ENCODE measurements at places on chromosomes 5 and 9. TPM values are rescaled to one million over a fixed set of nuclear protein-coding genes. Genes with fewer than 3 reads are reported as not detected.

DNA sequence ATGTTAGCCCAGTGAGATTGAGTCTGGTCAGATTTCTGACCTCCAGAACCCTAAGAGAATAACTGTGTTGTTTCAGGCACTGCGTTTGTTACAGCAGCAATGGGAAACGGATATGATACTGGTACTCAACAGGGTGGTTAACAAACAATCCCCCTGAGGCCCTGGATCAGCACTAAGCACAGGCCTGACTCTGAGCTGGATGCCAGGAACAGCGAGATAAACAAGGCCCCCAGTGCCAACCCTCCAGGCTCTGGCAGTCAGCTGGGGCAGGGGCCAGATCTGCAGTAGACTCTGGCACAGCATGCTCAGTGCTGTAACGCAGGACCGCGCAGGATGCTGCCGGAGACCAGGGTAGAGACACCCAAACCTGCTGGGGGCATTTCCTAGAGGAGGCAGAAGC lies 22.1 kb downstream of the CPLX2 start:
- DNase-seq, result no peak

The GNA14 gene
- total RNA-seq, result under 0.01 TPM

GRCh38 chr5:33631786-33632185 lies 191.0 kb downstream of the TARS1 start:
- DNase-seq, result peak; percentile 21

DNA sequence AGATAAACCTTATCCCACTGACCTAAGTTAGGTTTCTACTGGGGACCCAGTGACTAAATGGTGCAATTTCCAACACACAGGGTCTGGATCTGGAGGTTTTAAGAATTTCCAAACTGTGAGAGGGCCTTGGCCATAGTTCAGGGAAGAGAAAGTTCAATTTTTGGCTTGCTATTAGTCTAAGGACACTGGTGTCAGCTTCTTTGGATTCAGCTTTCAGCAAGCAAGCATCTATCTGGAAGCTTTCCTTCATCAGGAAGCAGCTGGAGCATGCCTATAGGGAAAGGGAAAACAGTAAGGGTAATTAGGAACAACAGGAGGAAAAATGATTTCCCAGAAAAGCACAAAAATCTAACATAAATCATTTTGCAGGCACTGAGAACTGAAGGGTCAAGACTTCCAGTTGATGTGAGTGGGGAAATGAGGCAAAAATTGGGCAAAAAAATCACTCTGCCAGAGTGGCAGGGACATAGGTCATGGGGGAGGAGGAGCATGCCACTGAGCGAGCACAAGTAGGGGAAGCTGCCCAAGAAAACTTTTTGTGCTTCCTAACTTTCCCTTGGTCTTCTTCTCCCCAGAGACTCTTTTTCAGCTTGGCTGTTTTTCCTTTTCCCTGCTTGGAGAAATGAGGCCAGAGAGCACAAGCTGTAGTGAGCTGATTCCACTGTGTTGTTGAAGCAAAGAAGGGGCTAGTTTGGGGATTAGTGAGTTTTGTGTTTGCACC lies 299.6 kb downstream of the FGF10 start:
- no peak for DNase-seq

- DNase-seq, result peak; percentile 83
Measured at GRCh38 chr5:107388141-107388861, 282.4 kb downstream of the EFNA5 start.

The FBN2 gene
- total RNA-seq, result 67.5 TPM

DNA sequence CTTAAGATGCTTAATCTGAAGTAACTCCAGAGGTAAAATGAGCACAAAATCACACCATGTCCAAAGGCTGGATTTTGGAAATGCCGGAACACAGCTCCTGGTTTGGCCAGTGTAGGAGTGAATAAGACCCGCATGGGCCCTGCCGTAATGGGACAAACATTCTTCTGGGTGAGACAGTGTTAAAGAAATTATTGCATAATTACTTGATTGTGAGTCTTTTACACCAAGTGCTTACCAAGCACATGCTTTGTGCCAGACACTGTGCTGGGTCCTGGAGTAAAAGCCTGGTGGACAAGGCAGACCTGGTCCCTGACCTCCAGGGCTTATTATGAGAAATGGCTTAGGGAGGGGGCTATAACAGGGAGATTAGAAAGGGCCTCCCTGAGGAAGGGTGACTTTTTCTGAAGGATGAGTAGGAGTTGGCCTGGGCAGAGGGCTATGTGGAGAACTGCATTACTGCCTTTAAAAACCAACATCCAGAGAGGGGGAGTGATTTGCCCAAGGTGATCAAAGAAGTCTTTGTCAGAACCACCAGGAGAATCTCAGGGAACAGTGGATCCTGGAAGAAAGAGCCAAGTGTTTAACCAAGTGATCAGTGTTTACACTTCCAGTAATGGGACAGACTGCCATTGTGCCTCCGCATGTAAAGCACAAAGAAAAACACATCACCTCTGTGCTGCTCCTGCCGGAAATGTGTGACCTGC lies 3.5 kb downstream of the PDE6A start:
- no peak for DNase-seq

The C9orf153 gene
- not detected for total RNA-seq

GRCh38 chr9:86459191-86459590 lies 105.0 kb upstream of the TUT7 start:
- no peak for DNase-seq

DNA sequence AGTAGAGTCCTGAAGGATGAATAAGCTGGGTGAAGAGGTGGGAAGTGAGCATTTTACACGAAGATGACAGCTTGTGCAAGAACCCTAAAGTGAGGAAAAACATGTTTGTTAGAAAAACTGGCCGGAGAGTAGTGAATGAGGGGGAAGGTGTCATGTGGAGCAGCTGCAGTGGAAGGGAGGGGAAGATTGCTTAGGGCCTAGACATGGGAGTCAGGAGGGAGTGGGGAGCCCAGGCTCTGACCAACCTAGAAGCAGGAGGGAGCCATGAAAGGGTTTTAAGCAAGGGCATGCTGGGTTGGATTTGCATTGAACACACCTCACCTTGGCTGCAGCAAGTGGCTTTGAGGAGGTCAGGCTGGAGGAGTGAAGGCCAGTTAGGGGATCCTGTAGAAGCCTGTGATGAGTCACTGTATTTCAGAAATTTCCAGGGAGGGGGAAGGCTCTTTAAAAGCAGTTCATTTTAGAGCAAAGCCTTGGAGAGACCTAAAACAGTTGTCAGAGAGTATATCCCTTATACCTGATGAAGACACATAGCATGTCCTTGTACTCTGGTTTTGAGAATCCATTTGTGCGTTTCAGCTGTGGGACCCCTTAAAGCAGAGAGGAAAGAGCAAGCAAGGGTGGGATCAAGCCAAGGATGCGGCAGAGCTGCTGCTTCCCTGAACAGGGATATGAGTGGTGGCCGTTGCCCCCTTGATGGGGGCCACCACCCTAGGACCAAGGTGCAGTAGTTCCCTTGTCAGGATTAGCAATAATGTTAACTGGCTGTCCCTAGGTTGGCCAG lies 45.4 kb downstream of the ANGPTL2 start:
- DNase-seq, result peak; percentile 24

The MACROH2A1 gene
- 126 TPM for total RNA-seq

- no peak for DNase-seq
Measured at GRCh38 chr5:16493261-16493660, 27.7 kb upstream of the ZNF622 start.

GRCh38 chr5:139676951-139677735 lies 29.0 kb downstream of the CXXC5 start:
- no peak for DNase-seq

DNA sequence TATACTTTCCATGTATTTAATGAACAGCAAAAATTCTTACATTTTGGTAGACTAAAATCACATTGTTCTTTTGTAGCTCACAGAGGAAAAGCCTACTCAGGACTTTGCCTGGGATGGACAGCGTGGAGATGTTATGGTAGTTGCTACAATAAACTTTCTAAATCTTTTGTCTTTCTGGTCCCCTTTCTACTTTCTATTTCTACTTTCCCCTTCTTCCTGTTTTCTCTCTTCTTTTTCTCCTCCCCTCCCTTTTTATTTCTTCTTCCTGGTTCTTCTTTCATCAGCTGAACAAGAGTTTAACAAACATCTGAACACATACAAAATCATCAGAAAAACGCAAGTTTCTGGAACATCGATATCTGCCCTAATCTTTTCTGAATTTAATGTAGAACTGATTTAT lies 15.6 kb upstream of the GDNF start:
- DNase-seq, result no peak

DNA sequence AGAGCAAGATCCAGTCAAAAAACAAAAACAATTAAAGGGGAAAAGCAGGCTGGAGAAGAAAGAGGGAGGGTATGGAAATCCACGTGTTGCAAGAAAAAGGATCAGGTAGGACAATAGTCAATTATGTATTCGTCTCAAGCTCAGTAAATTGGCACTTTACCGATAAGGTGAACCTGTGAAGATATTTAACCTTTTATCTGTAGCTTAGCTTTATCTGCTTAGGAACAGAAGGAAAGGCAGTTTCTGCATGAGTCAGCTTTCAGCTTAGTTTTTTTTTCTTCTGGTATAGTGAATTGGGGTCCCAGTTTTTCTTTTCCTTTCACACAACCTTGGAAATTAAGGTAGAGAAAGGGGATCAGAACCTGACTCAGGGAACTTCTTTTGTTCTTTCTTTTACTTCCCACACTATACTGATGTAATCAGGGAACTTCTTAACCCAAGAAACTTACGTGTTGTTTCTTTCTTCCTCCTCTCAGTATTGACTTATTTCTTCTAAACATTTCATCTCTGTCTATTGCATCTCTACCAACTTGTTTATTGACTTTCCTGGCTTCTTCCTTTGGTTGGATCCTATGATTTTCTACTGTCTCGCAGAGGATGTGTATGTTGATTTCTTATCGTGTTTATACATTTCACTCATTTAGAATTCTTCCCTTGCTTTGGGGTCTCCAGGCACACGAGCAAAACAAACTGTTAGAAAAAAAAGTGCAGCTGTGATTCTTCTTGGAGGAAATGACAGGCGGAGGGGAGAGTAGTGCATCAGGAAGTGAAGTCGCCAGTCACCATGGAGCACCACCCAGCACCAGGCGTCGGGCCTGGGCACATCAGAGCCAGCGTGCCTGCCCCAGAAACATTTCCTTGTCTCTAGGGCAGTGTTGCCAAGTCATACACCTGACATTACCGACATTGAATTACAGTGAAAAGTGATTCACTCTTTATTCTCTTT lies 123.0 kb upstream of the LHFPL2 start:
- DNase-seq, result peak; percentile 25

- DNase-seq, result peak; percentile 91
Measured at GRCh38 chr9:5389109-5389732, 48.5 kb downstream of the PLGRKT start.

Measured in IMR-90 (cell line).